ENCODE measurements at places on chromosomes 12 and 14.
A peak's percentile ranks its signal among the peaks of the same experiment; 100 is the strongest.

DNA sequence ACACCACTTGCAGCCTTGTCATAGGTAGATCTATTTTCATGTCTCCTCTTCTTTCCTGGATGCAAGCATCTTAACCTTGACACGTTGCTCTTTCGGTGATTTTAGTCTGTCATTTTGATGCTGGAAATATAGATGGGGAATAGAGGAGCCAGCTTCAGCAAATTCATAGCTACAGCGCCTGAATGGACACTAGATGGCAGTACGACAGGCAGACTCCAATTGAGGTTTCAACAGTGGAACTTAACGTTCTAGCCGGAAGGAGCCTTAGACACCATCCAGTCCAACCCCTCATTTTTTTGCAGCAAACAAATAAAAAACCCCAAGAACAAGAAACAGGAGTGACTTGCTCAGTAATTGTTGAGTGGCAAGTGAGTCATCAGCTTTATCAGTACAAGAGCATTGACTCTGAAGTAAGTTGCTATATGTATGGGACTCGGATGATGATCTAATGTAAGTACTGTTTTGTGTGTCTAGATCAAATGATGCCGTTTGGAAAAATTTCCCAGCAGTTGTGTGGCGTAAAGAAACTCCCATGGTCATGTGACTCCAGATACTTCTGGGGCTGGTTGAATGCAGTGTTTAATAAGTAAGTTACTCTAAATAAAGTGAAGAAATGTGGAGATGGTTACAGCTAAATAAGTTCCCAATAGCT, 9.0 kb downstream of the DMAC2L start:
- peak; percentile 27 for DNase-seq

- DNase-seq, result no peak
Observed at GRCh38 chr12:16072678-16073077, 161.5 kb downstream of the DERA start.

- DNase-seq, result no peak
Observed at GRCh38 chr12:14950421-14950820, 11.0 kb downstream of the ARHGDIB start.

- DNase-seq, result no peak
Observed at GRCh38 chr14:101019990-101020710, 116.6 kb upstream of the RTL1 start.

DNA sequence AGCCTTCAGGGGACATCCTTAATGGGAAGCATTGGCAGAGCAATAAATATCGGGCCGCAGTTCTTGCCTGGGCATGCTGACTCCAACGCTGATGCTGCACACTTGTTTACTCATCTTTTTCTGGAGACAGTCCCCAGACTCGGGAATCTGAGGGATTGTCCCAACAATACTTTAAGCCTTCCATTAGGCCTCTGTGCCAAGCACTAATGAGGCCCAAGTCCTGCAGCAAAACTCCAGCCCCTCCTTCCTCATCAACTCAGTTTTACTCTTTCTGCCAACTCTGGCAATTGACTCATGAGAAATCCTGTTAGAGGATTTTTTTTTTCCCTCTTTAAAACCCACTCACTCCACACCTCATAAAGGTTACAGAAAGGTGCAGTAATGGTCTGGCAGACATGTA, 233.4 kb upstream of the PELI2 start:
- DNase-seq, result no peak

GRCh38 chr12:47946413-47947323, 16.7 kb upstream of the TMEM106C start:
- no peak for DNase-seq

Data from activated CD8-positive, alpha-beta memory T cell treated with anti-CD3 and anti-CD28 coated beads for 1 hour (primary cell).